ENCODE measurements at places on chromosomes 2 and 18.
A peak's percentile ranks its signal among the peaks of the same experiment; 100 is the strongest.

GRCh38 chr2:240205772-240206171 lies 65.3 kb upstream of the OTOS start:
- DNase-seq: no peak

DNA sequence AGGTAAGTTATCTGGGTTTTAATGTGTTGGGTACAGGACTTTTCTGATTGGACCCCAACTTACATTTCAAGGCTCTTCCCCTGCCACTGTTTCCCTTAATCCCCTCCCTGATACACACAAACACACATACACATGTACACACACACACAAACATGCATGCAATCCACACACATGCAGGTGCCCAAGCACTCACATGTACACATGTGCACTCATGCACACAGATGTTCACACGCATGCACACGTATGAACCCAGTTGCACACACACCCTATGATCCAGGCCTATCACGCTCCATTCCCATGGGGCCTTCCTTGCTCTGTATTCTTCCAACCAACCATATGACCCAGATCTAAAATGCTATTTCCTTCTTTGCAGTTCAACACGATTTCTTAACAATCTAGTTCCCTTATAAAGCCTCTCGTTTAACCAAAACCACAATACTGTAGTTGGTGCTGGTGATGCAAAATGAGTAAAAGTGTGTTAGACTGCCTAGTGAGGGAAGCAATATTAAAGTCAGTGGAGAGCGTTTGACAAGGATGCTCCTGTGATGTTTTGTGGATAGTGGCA lies 11.1 kb downstream of the SERPINB8 start:
- no peak for DNase-seq

DNA sequence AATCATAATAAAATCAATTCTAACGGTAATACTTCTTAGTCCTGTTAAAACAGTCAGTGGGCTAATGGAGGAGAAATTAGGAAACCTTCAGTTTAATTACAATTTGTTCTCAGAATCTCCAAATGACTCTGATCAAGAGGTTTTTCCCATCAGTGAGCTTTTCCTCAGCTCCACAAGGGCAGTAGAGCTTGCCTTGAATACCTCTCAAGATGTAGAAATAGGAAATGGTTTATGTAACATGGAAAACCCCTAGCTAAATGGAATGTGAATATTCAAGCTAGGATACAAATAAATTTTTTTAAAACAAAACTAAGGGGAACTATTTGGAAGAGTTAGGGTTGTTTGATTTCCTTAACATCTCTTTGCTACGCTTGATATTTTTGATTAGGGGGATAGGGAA lies 87.5 kb downstream of the PLEKHM3 start:
- DNase-seq: no peak

- DNase-seq: no peak
These were observed 795.7 kb downstream of the DCC start for GRCh38 chr18:53135654-53136053.

GRCh38 chr18:38576916-38577315 lies 1011.3 kb upstream of the CELF4 start:
- DNase-seq: no peak

- DNase-seq: no peak
These were observed 20.5 kb downstream of the TMEM18 start for GRCh38 chr2:656676-657075.

GRCh38 chr18:48404716-48405507 lies 4.3 kb downstream of the ZBTB7C start:
- DNase-seq: peak; percentile 31

DNA sequence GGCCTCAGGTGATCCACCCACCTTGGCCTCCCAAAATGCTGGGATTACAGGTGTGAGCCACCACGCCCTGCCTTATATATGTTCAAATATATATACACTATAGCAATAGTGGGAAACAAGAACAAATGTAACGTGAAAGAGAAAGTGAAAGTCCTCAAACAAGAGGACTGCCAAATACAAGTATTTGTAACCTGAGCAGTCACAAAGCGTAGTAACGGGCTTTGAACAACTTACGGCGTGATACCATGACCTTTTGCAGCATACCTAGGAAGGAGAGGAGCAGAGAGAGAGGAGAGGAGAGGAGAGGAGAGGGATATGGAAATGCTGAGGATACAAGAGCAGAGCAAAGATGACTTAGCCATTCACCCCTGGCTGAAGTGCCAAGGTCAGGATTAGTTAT lies 113.8 kb upstream of the RGPD4 start:
- no peak for DNase-seq

DNA sequence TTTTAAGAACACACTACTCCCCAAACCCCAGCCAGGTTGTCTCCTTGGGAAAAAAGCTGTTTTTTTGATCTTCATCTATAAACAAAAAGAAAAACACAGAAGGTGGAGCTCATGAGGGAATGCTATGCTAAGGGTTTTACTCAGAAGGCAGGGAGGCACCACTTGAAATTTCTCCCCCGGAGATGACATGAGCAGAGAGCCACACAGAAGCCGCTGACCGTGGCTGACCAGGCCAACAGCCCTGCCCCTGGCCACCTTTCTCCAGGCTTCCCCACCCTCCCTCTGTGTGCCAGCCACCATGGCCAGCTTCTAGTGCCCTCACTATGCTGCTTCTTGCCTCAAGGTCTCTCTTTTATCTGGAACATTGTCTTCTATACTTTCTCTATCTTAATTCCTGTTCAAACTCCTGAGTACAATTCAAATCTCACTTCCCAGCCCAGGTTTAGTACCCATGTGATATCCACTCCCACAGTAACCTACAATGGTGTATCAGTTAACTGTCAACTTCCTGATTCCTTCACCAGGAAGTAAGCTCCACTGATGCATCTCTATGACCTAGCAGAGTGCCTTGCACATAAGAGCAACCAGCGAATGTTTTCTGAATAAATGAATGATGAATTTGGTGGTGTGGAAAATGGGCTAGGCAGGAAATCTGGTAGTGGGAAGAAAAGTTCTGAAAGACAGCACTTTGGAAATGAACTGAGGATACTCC lies 15.3 kb downstream of the LAPTM4A start:
- no peak for DNase-seq

DNA sequence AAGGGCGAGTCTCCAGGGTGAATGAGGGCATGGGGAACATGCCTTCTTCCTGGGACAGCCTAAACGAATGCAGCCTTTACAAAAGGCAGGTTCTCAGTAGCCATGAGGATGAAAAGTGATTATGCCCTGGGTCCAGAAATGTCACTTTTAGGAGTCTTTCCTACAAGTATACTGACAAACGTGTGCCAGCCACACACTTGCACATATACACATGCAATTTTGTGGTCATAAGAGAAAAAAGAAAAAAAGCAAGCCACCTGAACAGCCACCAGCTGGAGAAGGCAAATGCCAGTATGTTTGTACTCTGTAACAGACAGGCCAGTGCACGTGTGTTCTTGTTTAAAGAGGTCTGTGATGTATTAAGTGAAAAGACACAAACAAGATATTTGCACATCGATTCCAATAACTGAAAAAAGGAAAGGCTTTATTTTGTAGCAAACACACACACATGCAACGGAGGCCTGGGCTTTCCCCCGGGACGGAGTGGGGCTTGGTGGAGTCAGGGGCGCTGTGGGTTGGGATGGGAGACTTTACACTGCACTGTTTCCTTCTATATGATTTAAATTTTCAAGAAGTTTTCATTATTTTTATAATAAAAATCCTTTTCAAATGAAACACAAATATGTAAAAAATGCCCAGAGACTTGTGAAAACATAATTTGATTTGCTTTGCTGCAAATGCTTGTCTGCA lies 108.4 kb downstream of the FAM210A start:
- DNase-seq: no peak

All from fibroblast of skin of right quadriceps (primary cell).